Cardiac atrium fibroblast (primary cell): ENCODE measurements at places on chromosomes 5 and 9. TPM values are rescaled to one million over a fixed set of nuclear protein-coding genes. Genes with fewer than 3 reads are reported as not detected.

Gene IL5
- total RNA-seq: not detected in 2 replicates

Gene FRMPD1
- not detected in 2 replicates for total RNA-seq

Gene KCNV2
- not detected in 2 replicates for total RNA-seq

Gene ANKRD34B
- total RNA-seq: not detected in 2 replicates

Gene NDUFS4
- total RNA-seq: 108 and 113 TPM in 2 replicates
